ENCODE measurements at places on chromosomes 3 and 15.

DNA sequence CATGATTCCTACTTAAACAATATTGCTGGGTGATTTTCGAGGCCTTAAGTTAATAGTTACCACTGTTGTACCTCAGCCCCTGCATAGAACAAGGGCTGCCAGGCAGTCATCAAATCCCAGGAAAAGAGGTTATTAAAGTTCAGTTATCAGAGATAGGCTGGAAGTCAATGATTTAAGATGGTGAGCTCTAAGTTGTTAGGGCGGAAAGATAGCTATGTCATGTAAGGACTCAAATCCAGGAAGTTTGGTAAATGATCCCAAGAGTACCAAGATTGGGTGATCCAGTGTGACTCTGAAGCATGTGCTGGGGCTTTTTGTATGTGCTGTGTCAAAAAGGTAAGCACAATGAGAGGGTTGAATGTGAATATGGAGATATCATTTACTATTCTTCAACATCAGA lies 287.9 kb downstream of the NLGN1 start:
- no peak for DNase-seq

DNA sequence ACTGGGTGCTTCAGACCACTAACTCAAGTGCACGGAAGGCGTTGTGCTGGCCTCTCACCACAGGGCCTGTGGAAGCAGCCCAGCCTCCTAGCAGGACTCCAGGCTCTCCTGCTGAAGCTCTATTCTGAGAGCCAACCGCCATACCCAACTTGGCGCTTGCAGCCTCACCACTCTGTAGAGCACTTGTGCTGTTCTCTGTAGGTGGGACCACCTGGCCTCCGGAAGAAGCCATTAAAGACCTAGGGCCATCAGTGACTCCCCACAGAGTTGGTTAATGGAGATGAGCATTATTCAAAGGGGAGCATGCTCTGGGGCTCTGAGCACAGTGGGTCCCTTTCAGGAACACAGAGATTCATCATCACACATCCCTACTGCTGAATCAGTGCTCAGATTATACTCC lies 50.9 kb downstream of the C3orf85 start:
- no peak for DNase-seq

DNA sequence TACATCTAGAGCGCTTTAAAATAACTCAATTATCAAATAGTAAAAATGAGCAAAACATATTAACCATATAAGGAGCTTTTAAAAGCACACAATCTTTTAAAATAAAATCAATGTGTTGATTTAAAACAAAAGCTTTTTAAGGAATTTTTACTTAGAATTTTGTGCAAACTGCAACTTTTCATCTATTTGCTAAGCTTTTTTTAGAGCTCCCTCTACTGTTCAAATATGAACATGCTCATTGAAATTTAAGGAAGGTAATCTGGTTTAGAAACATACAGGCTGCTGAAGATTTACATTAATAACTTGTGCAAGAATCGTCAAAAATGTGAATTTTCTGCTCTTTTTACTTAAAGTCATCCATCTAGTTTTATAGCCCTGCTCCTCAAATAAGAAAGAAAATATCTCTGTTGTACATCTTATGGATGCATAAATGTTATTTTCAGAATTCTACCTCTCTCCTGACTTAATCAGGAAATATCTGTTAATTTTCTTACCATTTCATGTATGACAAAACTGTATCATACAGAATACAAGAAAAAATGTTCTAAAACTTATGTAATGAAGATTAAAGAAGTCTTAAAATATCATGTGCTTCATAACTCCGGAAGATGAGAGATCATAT lies 469.4 kb upstream of the ROBO2 start:
- DNase-seq, result no peak

DNA sequence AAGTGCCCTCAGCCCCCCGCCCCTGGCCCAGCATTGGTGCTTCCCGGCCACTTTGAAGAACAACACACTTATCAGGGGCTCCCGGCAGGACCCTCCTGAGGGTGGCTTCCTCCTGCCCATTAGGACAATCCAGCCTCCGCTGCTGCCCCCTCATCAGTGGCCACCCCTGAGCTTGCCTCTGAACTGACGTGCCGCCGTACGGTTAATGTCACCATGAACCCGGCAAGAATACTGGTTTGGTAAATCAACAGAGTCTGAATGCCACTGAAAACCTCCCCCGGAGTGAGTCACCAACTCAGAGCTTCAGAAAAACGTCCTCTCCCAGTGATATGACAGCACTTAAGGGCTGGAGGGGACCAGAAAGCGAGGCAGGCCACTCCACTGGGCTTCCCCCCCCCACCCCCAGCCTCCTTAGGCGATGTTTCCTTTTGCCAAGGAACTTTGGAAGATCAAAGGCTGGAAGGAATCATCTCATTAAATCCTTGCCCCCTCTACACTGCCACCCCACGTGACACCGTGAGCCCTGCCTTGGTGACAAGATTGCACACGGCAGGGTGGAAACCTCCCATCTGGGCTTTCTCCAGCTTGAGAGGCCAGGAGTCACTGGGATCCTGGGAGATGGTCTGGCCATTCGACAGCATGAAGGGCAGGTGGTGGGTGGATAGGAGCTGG lies 142.1 kb downstream of the NUP210 start:
- DNase-seq, result no peak

GRCh38 chr3:122374034-122374433 lies 9.0 kb downstream of the MIX23 start:
- no peak for DNase-seq

DNA sequence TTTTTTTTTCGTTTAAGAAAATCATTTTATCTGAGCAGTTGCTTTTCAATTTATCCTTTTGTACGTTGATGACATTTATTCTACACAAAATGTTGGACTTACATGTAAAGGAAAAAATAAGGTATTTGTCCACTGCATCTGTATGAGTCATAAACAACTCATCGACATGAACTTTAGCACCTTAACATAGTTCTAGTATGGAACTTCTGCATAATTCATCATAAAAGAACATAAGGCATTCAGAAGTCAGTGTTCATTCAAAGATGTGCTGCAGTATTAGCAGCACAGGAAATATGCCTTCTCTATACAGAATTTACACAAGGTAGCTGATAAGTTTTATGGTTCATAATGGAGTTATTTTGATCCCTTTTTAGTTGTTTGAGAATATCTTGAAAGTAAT lies 801.6 kb downstream of the CADM2 start:
- no peak for DNase-seq
